ENCODE measurements at places on chromosomes 11 and 22.
A peak's percentile ranks its signal among the peaks of the same experiment; 100 is the strongest.

GRCh38 chr11:30487200-30487898 lies 98.8 kb downstream of the MPPED2 start:
- DNase-seq = no peak

- no peak for DNase-seq
Measured at GRCh38 chr22:41664490-41664889, 24.2 kb downstream of the SNU13 start.

DNA sequence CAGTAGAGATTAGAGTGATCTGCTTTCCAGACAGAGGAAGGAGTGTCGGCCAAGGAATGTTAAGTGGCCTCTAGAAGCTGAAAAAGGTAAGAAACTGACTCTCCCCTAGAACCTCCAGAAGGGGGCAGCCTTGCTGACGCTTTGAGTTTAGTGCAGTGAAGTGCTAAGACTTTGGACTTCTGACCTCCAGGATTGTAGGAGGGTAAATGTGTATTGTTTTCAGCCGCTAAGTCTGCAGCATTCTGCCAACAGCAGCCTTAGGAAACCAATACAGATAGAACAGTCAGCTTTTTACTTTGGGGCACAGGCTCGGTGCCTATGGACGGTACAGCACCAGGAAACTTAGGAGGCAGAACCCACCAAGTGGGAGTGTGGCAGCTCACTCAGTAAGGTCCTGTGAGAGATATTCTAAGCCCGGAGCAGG lies 3.6 kb upstream of the TBC1D22A start:
- DNase-seq = peak; percentile 68

DNA sequence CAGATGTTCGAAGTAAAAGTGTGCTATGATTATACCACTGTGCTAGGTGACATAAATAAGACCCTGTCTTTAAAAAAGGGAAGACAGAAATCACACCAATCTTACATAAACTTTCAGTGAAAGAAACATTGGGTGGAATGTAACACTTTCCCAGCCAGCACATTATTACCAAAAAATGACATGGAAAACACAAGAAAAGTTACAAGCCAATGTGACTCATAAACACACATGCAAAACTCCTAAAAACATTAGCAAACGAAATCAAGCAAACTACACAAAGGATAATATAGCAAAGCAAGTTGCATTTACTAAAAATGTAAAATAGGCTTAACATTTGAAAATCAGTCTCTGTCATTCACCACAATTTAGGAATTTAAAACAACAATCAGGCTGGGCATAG lies 47.0 kb downstream of the SBF2 start:
- no peak for DNase-seq

DNA sequence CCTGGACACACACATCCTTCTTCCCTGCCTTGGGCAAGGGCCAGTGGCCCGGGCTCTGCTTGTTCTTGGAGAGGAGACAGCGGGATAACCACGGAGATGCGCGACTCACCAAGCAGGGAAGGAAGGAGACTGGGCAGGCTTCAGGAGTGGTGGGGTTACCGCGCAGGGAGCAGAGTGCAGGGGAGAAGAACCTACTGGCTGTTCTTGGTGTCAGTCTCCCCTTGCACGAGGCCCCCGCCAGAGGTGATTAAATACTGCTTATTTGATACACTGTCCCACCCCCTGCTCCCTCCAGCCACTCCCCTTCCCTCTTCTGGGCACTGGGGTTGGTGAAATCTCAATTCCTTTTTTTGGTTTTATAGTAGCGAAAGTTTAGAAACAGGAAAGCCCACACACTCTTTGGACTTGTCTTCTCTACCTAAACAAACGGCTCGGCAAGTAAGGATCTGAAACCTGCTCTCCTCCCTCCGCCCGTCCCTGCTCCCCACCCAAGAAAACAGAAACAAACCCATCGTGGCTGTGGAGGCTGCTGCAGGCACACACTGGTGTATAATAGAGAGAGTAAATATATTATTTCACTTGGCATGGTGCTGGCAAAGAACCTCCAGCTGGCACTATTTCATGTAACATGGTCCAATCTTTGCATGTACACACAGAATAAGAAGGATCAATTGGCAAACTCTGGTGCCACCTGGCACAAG lies 10.8 kb downstream of the LARGE2 start:
- no peak for DNase-seq

DNA sequence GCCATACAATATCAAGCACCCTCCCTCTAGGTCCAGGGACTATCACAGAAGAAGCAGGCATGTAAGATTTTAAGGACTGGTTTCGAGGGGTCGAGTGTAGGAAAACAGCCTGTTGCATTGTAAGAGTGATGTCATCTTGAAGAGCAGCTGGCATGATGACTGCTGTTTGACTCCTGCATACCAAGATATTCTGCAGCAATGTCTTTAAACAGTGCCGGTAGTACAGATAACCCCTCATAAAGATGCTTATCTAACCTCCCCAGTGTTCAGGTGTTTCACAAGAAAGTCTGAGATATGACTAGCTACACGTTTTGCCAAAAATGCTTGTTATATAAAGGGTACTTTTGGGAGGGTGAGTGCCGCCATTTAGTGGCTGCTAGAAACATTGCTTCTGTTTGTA lies 12.0 kb downstream of the FAM111A start:
- DNase-seq = no peak

- no peak for DNase-seq
Measured at GRCh38 chr11:79956061-79956460, 515.2 kb upstream of the TENM4 start.

DNA sequence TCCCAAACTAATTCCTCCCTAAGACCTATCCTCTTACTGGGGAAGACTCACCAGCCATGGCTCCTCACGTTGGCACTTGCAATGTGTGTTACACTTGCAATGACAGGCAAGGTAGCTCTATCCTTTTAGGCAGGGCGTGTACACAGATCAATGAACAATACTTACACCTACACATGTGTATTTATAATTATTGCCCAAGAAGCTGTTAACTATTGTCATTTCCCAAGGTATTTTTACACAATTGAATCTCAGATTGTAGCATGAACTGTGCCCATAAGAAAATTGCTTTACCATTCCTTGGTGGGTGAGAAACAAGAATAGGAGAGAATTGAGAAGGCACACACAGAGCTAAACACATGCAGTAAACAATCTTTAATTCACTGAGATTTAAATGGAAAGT lies at the start of gene CARD18:
CARD18 (minus strand) TSS at position 101 of the 400 bp plus-strand sequence; CDS start at position 58, 43 bp downstream.
- no peak for DNase-seq

GRCh38 chr22:40502919-40503318 lies 132.5 kb downstream of the SGSM3 start:
- no peak for DNase-seq

GRCh38 chr11:120883404-120884080 lies 140.4 kb upstream of the TBCEL start:
- DNase-seq = no peak

- DNase-seq = no peak
Measured at GRCh38 chr11:14906578-14906977, 14.5 kb upstream of the CYP2R1 start.

- DNase-seq = no peak
Measured at GRCh38 chr11:457111-457760, 7.2 kb downstream of the PTDSS2 start.

DNA sequence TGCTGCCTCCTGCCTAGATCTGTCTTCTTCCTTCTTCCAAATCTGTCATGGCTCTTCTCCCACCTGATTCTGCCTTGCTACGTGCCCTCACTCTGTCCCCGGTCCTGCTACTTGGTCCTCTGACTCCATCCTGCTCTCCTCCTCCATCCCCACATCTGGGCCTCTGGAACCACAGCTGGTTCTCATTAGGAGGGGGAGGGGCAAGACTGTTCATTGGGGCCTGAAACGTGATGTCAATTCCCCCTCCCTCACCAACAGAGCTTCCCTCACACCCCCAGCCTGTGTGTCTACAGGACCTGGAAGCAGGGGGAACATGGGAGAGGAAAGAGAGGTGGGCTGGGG lies 9.1 kb downstream of the DCHS1 start:
- DNase-seq = no peak

- DNase-seq = no peak
Measured at GRCh38 chr11:112613051-112613972, 347.9 kb upstream of the NCAM1 start.

DNA sequence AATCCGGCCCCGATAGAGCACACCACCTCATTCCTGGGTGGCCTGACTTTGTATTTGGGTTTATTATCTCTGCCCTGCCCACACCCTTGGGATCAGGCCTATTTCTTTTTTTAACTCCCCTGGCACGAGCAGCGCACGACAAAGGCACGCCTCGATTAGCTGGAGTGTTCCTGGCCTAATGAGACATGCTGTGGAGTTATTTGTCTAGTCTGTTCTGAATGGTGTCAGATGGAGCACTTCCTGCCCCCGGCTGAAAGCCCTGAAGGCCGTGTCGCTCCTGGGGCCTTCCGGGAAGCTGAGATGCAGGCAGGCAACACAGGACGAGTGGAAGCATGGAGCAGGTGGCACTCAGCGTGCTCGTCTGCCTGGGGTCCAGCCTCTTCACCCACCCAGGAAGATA lies 47.1 kb downstream of the LARGE1 start:
- DNase-seq = no peak

- no peak for DNase-seq
Measured at GRCh38 chr11:67586568-67587250, 3.1 kb downstream of the GSTP1 start.

DNA sequence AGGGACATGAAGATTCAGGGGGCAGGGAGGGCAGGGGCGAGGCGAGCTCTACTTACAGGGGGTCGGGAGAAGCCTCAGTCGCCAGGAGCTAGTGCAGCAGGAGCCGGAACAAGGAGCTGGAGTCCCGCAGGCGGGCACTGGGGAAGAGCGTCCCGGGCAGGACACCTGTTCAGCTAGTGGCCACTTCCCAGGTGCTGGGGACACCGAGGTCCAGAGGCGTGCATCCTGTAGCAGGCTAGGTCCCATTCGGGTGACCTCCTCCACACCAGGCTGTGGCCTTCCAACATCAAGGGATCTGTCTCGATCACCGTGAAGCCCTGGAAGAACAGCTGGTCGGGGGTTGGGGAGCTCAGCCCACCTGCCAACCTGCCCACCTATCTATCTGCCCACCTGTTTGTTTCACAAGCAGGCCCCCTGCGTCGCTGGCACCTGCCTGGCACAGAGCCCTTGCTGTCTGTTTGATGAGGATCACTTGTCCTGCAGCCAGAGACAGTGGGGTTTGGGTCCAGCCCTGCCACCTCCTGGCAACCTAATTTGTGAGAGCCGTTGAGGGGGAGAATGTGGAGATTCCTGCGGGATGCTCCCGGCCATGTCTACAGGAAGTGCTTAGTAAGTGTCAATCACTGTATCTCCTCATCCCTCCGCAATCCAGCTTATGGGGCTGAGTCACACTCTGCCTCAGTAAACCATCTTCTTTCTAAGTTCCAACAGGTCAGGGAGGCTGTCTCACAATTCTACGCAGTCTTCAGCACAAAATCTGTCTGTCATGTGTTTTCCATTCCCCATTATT lies 940.9 kb downstream of the BRD1 start:
- no peak for DNase-seq

DNA sequence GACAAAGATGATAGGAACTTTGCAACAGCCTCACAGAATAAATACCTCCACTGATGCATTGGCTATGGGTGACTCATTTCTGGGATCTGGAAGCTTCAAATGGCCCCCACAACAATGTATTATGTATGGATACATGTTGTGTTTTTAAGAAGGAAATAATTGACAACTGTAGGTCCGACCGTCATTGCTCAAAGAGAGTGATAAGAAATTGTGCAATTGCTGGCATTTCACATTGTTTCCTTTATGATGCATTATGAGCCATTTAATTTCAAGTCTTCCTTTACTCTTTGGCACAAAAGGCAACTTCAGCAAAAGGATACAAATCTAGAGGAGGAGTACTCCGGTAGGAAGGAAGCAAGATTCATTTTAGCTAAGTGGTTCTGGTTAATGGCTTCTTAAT lies 2.0 kb downstream of the ANO3 start:
- no peak for DNase-seq

- no peak for DNase-seq
Measured at GRCh38 chr11:5369789-5370188, 13.8 kb upstream of the OR51M1 start.

DNA sequence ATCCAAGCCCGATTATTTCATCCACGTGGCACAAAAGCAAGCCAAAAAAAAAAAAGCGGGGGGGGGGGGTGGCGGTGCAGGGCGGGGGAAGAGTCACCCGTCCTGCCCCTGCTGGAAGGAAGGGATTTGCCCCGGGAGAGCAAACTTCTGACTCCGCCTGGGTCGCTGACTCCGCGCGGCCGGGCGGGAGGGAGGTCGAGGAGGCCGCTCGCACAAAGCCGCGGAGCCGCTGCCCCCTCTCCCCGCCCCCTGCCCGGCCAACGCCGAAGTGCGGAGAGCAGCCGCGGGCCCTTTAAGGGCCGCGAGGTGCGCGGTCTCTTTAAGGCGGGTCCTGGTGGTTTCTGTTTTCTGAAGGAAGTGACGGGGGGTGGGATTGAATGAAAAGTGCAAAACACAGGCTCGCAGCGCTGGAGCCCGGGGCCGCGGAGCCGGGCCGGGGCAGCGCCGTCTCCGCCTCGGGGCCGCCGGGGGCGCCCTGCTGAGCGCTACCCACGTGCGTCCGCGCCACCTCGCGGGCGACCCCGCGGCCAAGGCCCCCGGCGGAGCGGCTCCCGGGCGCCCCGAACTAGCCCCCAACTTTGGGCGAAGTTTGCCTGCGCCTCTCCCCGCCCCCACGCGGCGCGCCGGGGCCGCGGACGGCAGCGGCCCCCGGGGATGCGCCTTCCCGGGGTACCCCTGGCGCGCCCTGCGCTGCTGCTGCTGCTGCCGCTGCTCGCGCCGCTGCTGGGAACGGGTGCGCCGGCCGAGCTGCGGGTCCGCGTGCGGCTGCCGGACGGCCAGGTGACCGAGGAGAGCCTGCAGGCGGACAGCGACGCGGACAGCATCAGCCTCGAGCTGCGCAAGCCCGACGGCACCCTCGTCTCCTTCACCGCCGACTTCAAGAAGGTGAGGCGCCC lies at the start of gene OAF:
OAF (plus strand) TSS at position 407 of the 896 bp plus-strand sequence; CDS start at position 655, 248 bp downstream.
- DNase-seq = peak; percentile 78

GRCh38 chr11:120945042-120945441 lies 78.9 kb upstream of the TBCEL start:
- no peak for DNase-seq

GRCh38 chr11:89536926-89537325 lies 45.8 kb upstream of the NOX4 start:
- no peak for DNase-seq

DNA sequence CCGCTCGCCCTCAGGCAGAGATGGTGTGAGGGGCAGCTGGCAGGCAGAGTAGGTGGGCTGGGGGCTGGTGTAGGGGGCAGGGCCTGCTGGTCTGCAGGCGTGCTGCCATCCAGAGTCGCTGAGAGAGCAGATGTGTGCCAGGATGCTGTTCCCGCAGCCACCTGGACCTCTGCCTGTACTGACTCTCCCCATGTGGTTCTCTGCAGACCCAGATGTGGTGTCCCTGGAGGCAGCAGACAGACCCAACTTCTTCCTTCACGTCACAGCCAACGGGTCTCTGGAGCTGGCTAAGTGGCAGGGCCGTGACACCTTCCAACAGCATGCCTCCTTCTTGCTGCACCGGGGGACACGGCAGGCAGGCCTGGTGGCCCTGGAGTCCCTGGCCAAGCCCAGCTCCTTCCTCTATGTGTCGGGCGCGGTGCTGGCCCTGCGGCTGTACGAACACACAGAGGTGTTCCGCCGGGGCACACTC lies 58.6 kb downstream of the OTOG start:
- peak; percentile 3 for DNase-seq
